ENCODE measurements at places on chromosomes 1 and 21. TPM values are rescaled to one million over a fixed set of nuclear protein-coding genes. Genes with fewer than 3 reads are reported as not detected.

EXO1 gene
- total RNA-seq: 49.3 TPM

PTPN7 gene
- 119 TPM for total RNA-seq

HSD3B2 gene
- total RNA-seq: not detected

KRTAP13-2 gene
- total RNA-seq: not detected

PTAFR gene
- 0.07 TPM for total RNA-seq

DNA sequence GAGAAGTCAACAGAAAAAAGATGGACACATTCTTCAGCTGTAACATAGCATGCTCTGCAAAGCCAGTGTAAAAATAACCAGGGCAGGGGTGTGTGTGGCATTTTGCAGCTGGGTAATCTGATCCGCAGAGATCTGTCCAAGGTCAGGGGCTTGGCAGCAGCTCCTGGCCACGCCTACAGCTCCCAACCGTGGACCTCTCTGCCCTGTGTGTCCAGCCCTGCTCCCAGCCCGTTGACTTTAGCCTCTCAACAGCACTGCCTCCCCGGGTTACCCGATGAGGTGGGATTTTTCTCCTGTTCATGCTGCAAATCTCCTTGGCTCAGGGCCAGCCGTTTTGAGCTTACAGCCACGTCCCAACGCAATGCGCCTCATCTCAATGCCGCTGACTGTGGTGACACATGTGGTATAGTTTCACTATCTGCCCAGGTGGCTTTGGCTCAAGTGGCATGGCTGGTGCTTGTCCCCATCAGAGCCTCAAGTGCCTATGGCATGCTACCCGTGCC, 68.1 kb downstream of the VWA5B1 start:
- DNase-seq: no peak

GRCh38 chr21:28683982-28684752, 308.5 kb downstream of the LTN1 start:
- no peak for DNase-seq

DNA sequence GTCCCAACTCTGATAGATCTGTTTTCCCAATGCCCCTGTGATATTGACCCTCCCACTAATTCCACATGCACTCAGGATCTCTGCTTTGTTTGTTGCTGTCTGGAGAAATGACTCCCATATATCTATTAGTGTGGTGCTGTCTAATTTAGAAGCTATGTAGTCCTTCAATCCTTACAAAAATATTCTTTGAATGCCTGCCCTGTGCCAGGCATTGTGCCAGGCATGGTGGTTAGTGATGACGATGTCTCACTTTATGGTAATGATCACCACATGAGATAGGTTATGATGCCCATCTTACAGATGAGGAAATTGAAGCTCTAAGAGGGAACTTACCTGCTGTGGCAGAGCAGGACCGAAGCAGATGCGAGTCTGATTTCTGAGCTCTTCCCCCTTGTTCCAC, 12.9 kb downstream of the MYOG start:
- no peak for DNase-seq

DNA sequence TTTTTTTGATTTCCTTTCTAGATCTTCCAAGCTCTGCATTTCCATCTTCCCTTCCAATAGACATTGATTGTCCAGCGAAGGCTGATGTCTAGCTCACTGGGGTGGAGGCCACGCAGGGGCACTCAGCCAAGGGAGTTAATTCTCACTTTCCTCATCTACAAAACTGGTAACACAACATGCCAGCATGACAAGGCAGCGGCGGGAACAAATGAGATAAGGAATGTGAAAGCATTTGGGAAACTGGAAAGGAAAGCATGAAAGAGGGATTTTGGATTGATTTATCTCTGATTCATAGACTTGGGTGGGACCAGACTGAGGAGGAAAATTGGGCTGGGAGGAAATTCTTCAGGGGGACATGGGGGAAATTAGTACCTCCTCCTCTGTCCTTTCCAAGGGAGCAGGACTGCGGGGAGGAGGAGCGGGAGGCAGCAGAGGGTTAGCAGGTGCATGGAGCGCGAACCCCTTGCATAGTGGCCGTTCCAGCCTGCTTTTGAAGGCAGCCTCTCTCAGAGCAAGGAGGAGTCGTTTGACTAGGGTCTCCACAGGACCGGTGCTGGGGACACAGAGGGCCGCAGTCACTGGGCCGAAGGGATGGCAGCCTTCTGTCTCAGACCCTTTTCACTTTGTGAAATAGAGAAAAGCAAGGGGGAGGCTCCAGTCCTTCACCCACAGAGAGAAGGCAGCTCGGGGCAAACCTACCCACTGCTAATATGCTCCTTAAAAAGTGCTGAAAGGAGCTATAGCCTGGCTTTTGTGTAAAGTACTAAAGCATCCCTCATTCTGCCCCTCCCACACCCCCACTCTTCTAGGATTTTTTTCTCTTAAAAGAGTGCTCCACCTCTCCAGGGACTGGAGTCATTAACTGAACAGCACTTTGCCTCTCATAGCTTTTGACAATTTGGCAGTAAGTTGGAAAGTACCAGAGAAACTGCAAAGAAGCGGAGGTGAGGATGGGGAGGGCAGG, 89.2 kb downstream of the PLXNA2 start:
- DNase-seq: no peak

DNA sequence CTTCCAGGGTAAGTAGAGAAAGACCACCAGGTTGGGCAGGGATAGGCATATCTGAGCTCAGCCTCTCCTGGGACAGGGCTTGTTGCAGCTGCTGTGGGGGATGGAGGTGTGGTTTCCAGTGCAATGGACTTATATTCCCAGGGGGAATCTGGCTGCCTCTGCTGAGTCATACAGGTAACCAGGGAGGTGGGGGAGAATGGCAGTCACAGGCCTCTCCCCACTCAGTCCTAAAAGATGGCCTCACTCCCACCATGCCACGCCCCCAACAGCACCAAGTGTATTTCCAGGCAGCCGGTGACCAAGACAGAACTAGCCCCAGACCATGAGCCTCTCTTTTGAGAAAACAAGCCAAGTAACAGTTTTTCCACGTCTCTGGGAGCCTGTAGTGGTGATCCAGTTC, 1240.7 kb downstream of the BRINP3 start:
- no peak for DNase-seq

DNA sequence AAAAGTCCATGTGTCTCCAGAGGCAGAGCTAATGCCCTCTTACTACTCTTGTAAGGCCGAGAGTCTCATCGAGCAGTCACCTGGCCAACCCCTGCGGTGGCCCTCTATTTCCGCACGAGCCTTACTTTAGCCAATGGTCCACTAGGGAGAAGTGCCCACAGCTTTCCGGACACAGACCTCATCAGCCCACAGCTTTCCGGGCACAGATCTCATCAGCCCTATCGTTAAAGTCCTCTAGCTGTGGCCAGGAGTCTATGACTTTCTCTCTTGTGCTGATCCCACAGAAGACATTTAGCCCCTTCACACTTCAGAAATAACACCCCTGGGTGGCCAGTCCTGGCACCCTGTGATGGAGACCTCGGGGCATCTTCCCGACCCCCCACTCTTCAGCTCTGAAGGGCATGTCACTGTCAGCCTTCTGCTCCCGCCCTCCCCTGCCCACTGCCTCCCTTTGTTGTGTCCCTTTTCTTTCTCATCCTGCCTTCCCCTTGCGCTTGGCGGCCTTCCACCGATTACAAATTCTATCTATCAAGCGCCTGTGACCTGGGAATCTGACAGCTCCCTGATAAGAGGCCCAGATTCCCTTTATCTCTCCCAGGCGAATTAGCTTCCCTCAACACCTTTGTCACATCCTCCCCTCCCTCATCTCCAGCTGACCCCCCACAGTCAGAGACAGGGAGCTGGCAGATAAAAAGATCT, 161.0 kb downstream of the PLXNA2 start:
- DNase-seq: no peak

GRCh38 chr1:182083851-182084486, 22.5 kb upstream of the ZNF648 start:
- DNase-seq: no peak

DNA sequence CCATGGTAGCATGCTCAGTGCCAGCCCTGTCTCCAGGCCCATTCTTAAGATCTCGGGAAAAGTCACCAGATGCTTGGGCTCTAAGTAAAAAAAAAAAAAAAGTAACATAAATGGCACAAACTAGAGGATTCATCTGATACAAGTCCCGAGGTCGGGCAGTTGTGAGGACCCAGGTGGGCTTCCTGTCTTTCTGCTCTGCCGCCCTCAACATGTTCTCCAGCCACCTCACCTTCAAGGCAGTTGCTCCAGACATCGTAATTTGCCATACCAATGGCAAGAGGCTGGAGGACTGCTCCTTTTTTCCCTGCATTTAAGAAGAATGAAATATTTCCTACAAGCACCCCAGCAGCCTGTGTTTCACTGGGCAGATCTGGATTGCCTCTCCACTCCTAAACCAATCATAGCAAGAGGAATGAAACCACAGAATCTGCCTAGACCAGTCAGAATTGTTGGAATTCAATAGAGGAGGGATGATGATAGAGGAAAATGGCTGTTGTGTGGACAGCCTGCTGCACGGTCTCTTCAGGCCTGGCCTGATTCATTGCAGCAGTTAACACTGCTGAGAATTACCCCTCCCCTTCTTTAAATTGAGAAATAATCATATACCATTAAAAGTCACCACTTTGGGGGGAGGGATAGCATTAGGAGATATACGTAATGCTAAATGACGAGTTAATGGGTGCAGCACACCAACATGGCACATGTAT, 5.4 kb downstream of the HMGN2 start:
- DNase-seq: no peak
